ENCODE measurements at places on chromosomes 12 and 14. TPM values are rescaled to one million over a fixed set of nuclear protein-coding genes. Genes with fewer than 3 reads are reported as not detected.

DNA sequence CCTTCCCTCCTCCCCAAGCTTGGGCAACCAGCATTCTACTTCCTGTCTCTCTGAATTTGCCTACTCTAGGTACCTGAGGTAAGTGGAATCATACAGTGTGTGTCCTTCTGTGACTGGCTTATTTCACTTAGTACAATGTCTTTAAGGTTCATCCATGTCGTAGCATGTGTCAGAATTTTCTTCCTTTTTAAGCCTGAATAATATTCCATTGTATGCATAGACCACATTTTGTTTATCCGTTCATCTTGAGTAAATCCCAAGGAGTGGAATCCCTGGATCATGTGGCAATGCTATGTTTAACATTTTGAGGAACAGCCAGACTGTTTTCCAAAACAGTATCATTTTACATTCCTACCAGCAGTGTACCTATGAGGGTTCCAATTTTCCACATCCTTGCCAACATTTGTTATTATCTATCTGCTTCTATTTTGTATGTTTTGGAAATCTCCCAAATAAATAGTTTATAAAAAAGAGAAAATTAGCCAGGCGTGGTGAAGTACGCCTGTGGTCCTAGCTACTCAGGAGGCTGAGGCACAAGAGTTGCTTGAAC, 12.4 kb downstream of the HSP90AA1 start:
- H3K27ac ChIP-seq = no peak overlapping the region
- H3K27me3 ChIP-seq = no peaks in the 10 kb centered on the region
- peaks cover 12% of the 10 kb centered on the region for H3K4me1 ChIP-seq
- H3K36me3 ChIP-seq = peaks cover 16% of the 10 kb centered on the region
- H3K4me3 ChIP-seq = no peak overlapping the region

DNA sequence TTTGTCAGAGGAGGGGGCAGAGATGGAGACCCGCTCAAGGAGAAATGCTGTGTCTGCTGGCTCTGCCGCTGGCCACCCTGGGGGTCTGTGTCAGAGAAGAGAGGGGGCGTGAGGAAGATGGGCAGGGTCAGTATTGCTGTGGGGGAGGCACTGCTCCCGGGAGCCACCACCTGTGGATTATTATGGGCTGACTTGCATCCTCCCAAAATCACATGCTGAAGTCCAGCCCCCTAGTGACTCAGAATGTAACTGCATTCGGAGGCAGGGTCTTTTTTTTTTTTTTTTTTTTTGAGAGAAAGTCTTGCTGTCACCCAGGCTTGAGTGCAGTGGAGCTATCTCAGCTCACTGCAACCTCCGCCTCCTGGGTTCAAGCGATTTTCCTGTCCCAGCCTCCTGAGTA, 12.3 kb downstream of the ABCD4 start:
- DNase-seq = no peak
- no peak overlapping the region for H3K4me3 ChIP-seq
- peaks cover 96% of the 10 kb centered on the region for H3K36me3 ChIP-seq
- H3K4me1 ChIP-seq = no peaks in the 10 kb centered on the region
- no peaks in the 10 kb centered on the region for H3K27me3 ChIP-seq

- no peak overlapping the region for H3K4me3 ChIP-seq
- no peaks in the 10 kb centered on the region for H3K36me3 ChIP-seq
- no peaks in the 10 kb centered on the region for H3K4me1 ChIP-seq
- no peaks in the 10 kb centered on the region for H3K27me3 ChIP-seq
- no peak for DNase-seq
- no peak overlapping the region for H3K27ac ChIP-seq
Measured at GRCh38 chr12:47102845-47103651, 23.3 kb upstream of the AMIGO2 start.

OR6C2 gene
- total RNA-seq = not detected

- no peaks in the 10 kb centered on the region for H3K36me3 ChIP-seq
- H3K4me1 ChIP-seq = no peaks in the 10 kb centered on the region
- H3K4me3 ChIP-seq = no peak overlapping the region
- H3K27me3 ChIP-seq = no peaks in the 10 kb centered on the region
- H3K27ac ChIP-seq = no peak overlapping the region
Measured at GRCh38 chr12:43097471-43097870, 454.5 kb downstream of the ADAMTS20 start.

- H3K27me3 ChIP-seq = no peaks in the 10 kb centered on the region
- H3K4me1 ChIP-seq = no peaks in the 10 kb centered on the region
- no peak overlapping the region for H3K27ac ChIP-seq
- no peaks in the 10 kb centered on the region for H3K36me3 ChIP-seq
- DNase-seq = no peak
Measured at GRCh38 chr14:53430870-53431269, 277.7 kb upstream of the DDHD1 start.

DNA sequence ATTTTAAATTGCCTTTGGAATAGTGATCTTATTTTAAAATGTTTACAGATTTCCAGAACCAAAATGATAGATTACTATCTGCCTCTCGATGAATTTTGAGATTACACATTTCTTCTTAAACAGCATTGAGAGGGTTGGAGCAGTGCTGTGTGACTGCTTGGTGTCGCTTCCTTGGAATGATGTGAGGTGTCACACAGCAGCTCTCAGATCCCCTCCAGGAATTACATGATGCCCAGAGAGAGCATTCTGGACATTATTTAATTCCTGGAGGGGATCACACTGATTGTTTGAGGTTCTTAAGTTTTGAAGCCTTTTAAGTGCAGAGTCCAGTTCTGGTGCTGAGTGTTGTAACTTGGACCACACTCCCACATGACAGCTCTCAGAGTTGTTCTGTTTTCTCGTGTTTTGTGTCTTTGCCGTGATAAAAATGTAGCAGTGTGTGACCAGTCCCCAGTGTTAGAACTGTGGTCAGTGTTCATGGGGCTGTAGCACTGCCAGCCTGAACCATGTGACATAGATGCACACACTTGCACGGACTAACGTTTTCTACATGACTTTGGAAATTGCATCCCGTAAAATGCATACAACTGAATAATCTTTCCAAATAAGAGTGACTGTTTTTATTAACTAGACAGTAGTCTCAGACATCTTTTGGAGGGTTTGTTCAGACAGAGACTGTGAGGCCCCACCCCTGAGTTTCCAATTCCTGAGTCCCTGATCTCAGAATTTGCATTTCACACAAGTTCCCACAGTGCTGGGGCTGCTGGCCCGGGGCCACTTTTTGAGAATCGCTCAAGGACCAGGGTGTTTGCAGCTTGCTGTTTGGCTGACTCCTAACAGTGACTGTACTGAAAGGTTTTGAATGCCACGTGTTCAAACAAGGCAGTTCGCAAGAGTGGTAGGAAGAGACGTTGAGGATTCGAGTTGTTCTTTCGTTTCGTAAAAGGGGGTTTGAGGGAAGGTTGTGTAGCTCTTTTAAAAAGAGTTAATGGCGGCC, 26.0 kb downstream of the XRCC3 start:
- H3K4me1 ChIP-seq = peaks cover 13% of the 10 kb centered on the region
- no peak overlapping the region for H3K27ac ChIP-seq
- peaks cover 32% of the 10 kb centered on the region for H3K36me3 ChIP-seq

ACSM4 gene
- total RNA-seq = not detected

- DNase-seq = no peak
- H3K4me1 ChIP-seq = peaks cover 31% of the 10 kb centered on the region
- H3K27me3 ChIP-seq = no peaks in the 10 kb centered on the region
- H3K36me3 ChIP-seq = no peaks in the 10 kb centered on the region
- no peak overlapping the region for H3K4me3 ChIP-seq
Measured at GRCh38 chr12:110105159-110105558, 19.0 kb upstream of the IFT81 start.

NUAK1 gene
- total RNA-seq = 39.8 TPM

RNASE7 gene
- total RNA-seq = not detected

GRCh38 chr12:52245259-52245961, 12.4 kb downstream of the KRT7 start:
- no peak overlapping the region for H3K27ac ChIP-seq
- peaks cover 6% of the 10 kb centered on the region for H3K27me3 ChIP-seq
- no peak overlapping the region for H3K4me3 ChIP-seq

- H3K4me1 ChIP-seq = no peaks in the 10 kb centered on the region
- no peak for DNase-seq
- H3K27me3 ChIP-seq = no peaks in the 10 kb centered on the region
Measured at GRCh38 chr14:104423701-104424405, 155.7 kb upstream of the C14orf180 start.

DNA sequence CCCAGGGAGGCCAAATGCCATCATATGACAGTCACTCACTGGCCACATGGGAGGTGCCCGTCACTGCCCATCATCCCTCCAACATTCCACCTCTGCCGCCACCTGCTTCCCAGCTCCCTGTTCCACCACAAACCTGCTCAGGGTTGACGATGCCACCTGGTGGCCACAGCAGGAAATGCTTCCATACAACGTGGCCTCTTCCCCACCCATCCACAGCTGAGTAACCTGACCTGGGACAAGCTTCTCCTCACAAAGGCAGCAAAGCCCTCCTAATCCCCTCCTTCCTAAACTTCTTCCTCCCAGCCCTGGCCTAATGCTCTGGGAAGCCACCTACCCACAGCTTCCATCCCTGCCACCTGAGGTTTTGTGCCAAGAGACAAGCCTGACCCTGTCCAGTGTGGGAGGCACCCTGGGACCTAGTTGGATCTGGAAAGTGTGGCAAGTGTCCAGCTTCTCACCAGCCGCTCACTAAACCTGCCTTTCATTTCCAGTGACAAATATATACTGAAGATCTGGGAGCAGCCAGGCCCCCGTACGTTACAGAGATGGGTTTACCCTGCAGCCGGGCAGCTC, 4.3 kb downstream of the DEGS2 start:
- no peaks in the 10 kb centered on the region for H3K36me3 ChIP-seq
- H3K4me1 ChIP-seq = no peaks in the 10 kb centered on the region
- no peak overlapping the region for H3K27ac ChIP-seq
- peaks cover 17% of the 10 kb centered on the region for H3K27me3 ChIP-seq
- DNase-seq = no peak
- no peak overlapping the region for H3K4me3 ChIP-seq

MYH6 gene
- total RNA-seq = 4,027 TPM

TPH2 gene
- total RNA-seq = not detected

DDHD1 gene
- total RNA-seq = 7.0 TPM

LRP6 gene
- 16.9 TPM for total RNA-seq

DNA sequence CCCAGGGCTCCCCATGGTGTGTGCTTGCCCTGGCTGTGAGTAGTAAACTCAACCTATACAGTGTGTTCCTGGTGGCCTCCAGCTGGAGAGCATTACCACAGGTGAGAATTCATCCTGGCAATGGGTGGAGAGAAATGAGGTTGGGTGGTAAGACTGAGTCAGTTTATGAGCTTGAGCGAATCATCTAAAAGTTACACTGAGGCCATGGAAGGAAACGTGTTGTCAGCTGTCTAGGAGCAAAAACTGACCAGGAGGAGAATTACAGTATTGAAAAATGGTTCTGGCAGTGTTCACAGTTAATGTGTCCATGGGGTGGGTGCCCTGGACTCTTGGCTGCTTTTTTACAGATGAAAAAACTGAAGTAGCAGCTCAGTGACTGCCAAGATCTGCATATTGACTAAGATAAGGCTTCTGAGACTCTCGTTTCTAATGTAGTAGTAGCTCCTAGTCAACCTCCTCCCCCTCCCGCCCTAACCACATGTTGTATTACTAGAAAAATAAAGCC, 202.0 kb upstream of the AMIGO2 start:
- H3K36me3 ChIP-seq = no peaks in the 10 kb centered on the region
- no peak overlapping the region for H3K4me3 ChIP-seq
- no peak for DNase-seq
- peaks cover 6% of the 10 kb centered on the region for H3K4me1 ChIP-seq

DNA sequence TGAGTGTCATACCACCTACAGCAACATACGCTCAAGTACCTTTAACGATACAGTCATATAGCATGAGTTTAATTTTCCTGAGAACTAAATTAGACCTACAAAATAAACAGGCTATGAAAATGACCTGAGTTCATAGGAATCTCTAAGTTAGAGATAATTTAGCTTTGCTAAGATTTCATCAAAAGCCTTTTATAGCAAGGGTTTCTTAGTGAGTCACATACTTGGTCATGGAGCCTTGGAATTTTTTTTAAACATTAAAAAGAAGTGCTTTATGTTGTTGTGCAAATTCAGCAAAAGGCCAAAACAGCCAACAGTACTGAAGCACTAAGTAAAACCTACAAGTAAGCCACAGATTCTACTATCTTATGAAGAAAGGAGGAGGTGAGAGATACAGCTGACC, 93.6 kb upstream of the FERMT2 start:
- no peak overlapping the region for H3K27ac ChIP-seq
- no peaks in the 10 kb centered on the region for H3K27me3 ChIP-seq
- H3K4me3 ChIP-seq = no peak overlapping the region
- peaks cover 3% of the 10 kb centered on the region for H3K36me3 ChIP-seq
- no peak for DNase-seq
- peaks cover 37% of the 10 kb centered on the region for H3K4me1 ChIP-seq

- peaks cover 14% of the 10 kb centered on the region for H3K4me1 ChIP-seq
- H3K36me3 ChIP-seq = no peaks in the 10 kb centered on the region
- DNase-seq = no peak
- H3K27me3 ChIP-seq = no peaks in the 10 kb centered on the region
- no peak overlapping the region for H3K4me3 ChIP-seq
Measured at GRCh38 chr14:70664698-70665447, 23.2 kb downstream of the TTC9 start.

GRCh38 chr14:55963295-55963694, 154.9 kb upstream of the PELI2 start:
- H3K4me1 ChIP-seq = peaks cover under 1% of the 10 kb centered on the region
- H3K36me3 ChIP-seq = no peaks in the 10 kb centered on the region
- no peak for DNase-seq
